Activated T-cell treated with anti-CD3 and anti-CD28 coated beads, Interleukin-2, amount 50 U/mL, for 48 hours (primary cell): ENCODE measurements at places on chromosomes 16 and 17.

- DNase-seq = no peak
Measured at GRCh38 chr16:58503166-58503862, 3.4 kb downstream of the NDRG4 start.

DNA sequence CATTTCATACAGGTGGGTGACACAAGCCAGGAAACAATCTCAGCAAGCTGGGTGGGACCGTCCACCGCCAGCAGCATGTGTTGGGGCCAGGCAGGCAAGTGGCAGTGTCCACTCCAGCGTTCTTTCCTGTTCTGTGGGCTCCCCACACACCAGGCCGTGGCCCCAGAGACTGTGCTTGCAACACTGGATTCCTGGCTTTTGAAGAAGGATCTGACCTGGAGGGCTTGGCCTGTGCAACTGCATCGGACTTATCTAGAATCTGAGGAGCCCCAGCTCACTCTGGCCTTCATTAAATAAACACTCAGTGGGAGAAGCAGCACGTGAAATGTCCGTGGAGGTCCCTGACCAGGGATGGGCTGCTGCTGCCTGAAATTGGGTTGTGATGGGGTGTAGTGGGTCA is 3.2 kb downstream of the KSR1 start:
- no peak for DNase-seq

GRCh38 chr17:17440010-17440843 is 36.6 kb upstream of the MED9 start:
- peak; percentile 88 for DNase-seq

GRCh38 chr17:32609085-32609484 is 122.3 kb downstream of the CDK5R1 start:
- DNase-seq = peak; percentile 67

DNA sequence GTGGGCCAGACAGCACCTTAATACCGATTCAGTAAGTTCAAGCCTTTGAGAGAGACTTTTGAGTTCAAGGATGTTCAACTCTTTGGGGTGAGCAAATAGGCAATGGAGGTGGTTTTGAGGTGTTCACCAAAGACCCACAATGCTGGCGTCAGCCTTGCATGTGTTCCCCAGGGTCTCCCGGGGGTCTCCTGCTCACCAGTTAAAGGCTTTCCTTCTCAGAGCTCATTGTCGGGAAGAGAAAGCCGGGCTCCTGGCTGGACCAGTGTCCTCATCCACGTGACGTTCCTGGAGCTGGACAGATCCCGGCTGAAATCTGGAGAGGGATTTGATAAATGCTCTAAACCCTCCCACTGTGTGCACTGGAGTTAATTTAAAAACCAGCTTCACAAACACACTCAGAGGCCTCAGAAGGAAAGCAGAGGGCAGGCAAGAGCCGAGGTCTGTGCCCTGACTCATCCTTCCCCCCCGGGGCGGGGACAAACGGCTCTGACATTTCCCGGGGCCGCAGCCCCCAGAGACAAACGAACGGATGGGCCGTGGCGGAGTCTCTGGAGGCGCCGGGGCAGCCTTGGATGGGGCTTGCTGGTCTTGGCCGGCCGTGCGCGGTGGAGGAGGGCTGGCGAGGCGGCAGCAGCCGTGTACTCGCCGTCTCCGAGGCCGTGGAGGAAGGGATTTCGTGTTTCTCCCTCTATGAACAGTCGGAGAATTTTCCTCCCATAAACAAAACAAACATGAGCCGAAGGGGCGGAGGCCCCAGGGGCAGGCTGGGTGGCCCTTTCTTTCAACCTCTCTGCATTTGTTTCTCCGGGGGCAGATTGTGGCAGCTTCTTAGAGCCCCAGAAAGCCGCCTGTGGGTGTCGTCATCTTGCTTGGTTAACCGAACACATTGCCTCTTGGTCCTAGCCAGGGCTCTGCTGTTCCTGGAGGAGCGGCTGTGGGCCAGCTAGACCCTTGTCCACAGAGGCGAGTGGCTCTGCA is 94.2 kb downstream of the NTN1 start:
- DNase-seq = peak; percentile 69

DNA sequence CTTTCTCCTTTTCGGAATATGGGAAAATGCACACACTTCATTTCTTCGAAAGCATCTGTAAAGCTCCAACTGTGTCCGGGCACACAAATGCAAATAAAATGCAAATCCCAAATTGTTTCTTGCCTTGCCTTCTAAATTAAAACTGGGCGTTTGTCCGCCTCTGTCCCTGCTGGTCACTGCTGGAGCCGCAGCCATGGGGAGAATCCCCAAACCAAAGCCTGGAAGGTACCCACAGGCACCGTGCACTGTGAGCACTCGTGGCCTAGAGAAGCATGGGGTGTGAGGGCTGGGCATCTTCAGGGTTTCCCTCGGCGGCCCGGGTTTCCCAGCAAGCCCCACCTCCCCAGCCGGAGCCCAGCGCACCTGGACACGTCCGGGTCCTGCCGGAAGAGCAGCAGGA is 2.9 kb downstream of the SLC47A2 start:
- no peak for DNase-seq

DNA sequence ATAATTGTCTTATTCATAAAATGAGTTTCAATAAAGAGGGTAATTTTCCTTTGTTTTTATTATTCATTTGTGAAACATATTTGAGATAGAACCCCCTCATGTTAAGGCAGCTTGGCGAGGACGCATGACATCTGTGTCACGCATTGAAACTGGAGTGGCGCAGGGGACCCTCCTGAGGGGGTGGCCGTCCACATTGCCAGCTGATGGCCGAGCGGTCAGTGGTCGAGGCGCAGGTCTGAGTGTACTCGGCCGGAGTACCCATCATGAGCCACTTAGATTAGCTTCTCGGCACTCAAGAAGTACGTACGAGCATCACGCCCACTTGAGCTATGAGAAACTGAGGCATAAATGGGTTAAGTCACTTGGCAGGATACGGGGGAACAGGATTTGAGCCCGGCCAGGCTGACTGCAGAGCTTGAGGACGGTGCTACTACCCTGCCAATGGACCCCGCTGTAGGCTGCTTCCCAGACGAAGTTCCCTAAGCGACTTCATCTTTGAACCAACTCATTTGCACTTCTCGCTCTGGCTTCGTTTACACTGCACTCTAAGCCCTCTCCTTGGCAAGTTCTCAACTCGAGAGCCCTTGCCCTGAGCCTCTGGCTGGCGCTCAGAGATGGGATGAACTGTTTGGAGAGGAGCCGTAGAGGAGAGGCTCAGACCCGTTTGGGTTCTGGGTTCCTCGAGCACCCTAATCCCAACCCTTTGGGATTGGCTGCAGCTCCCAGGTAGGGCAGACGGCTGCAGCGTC is 91.8 kb downstream of the SDK2 start:
- no peak for DNase-seq

DNA sequence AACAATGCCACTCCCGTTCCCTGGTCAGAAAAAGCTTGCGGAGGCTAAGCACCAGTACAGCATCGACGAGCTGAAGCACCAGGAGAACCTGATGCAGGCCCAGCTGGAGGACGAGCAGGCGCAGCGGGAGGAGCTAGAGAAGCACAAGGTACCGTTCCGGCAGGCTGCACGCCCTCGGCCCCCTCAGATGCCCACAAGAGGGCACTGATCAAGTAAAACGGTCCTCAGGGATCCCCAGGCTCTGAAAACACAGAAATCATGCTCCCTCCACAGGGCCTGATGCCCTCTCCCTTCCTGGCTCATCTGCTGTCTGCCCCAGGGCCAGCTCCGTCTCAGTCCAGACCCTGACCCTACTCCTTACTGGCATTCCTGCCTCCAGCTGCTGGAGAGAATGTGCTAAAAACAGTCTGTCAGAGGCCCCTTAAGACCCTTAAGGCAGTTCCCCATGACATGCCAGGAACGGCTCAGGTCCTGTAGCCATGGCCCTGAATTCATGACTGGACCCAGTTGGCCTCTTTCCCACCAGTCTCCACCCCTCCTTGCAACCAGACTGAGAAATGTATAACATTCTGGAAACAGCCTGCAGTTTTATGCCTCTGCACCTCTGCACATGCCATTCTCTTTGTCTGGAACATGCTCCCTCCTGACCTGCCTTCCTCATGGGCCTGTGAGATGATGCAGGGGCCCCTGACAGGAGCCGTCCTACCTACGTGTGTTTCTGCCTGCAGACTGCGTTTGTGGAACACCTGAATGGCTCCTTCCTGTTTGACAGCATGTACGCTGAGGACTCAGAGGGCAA is 21.8 kb downstream of the DRC3 start:
- DNase-seq = peak; percentile 30

GRCh38 chr16:51666821-51667220 is 515.8 kb upstream of the SALL1 start:
- no peak for DNase-seq

DNA sequence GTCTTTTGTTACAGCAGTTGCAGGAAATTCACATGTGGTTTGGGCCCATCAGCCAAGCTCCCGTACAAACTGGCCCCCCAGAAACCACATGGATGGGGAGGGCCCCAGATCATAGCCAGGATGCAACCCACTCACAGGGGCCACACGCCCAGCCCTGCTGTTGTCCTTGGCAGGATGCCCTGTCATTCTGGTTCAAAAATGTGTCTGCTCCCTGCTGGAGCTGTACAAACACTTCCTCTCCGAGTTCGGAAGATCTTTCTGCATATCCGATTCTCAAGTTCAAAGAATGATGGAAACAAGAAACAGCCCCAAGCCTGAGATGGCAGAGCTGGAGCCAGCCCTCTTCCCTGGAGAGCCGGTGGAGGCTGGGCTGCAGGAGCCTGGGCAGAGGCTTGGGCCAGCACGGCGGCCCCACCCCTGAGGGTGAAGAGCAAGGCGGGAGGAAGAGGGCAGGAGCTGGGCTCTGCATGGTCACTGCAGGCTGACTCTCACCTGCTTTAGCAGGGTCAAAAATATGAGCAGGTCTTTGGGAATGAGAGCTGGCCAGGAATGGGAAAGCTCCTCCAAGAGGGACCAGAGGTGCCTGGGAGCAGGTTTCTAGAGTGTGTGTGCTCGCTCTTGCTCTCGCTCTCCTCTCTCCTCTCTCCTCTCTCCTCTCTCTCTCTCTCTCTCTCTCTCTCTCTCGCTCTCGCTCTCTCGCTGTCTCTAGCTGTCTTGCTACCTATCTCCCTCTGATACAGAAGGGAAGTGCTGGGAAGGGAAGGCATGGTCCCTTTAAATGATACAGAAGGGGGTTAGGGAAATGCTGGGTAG is 34.7 kb upstream of the ENPP7 start:
- no peak for DNase-seq

DNA sequence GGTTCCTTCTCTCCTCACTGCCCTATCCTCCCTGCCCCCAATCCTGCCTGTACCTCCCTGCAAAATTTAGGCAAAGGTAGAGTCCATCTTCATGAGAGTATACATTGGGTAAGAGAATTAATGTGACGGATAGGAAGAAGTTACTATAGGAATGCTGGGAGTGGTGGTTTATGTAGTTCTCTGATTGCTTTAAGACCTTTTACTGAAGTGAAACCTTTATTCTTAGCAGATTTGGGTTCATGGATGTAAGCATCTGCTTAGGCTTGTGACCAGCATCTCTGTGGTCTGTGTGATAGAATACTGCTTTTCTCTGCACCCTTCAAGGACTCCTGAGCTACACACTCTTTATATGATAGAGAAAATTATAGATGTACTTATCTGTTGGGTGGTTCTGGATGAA is 127.3 kb downstream of the PRKCA start:
- DNase-seq = no peak

DNA sequence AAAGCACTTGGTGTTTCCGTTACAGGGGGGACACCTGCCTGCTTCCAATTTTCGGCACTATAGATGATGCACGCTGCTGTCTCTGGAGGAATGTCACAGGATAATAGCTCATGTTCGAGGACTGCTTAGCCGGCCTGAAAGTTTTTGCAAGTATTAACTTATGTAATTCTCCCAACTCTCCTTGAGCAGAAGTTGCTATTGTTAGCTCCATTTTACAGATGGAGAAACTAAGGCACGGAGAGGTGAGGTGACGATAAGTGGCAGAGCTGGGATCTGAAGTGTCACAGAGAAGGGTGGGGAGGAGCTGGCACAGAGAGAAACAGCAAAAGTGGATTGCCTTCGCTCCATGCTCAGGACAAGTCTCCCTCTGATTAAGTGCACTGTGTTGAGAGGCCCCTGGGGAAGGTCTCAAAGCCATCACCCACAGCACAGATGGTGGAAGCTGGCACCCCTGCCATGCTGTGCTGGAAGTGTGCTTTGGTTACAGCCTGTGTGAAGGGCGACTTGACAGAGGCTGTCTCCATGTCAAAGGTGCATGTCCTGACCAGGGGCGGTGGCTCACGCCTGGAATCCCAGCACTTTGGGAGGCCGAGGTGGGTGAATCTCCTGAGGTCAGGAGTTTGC is 40.8 kb upstream of the MEAK7 start:
- no peak for DNase-seq

GRCh38 chr16:59469266-59469665 is 735.1 kb upstream of the GOT2 start:
- no peak for DNase-seq

DNA sequence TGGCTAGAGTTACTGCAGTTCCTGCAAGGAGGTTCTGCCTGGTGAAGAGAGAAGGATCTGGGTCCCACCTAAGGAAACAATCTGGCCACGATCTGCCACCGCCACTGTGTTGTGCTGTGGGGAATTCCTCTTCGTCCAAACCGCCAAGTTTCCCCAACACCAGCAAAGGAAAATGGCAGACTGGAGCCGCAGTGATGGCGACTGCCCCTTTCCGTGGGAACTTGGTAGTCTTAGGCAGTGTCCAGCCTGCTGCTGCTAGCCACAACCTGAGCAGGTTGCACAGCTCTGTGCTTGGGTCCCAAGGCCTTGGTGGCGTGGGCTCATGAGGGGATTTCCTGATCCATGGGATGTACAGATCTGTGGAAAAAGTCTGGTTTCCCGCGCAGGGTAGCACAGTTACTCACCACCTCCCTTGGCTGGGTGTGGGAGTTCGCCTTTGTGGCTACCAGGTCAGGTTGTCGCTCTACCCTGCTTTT is 28.6 kb downstream of the NFATC3 start:
- DNase-seq = no peak

GRCh38 chr16:57534337-57534880 is 2.0 kb downstream of the CCDC102A start:
- peak; percentile 34 for DNase-seq

GRCh38 chr17:8894673-8895578 is 27.5 kb upstream of the PIK3R6 start:
- DNase-seq = peak; percentile 64

DNA sequence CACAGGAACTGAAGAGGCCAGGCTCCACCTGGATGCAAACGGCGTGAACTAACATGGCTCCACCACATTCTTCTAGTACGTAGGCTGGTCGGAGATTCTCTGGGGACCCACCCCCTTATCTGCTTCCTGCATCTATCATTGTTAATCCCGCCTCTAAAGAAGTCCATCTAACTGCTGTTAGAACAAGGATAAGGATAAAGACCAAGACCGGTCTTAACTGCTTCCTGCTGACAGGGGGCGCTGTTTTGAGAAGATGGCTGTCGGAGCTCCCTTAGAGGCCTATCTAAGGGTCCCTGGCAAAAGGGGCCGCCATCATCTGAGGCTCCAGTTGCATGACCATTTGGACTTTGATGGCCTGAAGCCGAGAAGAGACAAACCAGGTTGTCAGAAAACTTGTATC is 25.8 kb upstream of the TNFSF12 start:
- peak; percentile 54 for DNase-seq
